ENCODE measurements at places on chromosomes 3 and 15.

DNA sequence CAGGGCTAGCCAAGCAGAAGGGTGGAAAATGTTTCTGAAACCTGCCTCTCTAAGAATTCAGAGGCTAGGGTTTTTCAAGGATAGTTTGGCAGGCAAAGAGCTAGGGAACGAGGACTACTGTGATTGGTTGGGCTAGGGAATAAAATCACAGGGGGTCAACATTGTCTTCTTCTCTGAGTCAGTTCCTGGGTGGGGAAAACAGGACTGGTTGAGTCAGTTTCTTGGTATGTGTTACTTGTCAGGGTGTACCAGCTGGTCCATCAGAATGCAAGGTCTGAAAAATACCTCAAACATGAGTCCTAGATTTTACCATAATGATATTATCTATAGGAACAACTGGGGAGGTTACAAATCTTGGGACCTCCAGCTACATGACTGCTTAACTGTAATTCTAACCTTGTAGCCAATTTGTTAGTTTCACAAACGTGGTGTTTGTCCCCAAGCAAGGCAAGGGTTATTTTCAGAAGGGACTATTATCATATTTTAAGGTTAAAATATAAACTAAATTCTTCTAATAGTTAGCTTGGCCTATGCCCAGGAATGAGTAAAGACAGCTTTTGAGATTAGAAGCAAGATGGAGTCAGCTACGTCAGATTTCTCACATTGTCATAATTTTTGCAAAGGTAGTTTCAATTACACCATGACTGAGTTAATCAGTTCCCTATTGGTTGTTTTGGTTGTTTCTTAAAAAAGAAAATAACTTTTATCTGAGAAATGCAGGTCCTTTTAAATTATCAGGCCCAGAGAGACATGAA, 231.5 kb downstream of the ALCAM start:
- DNase-seq = no peak

- DNase-seq = no peak
Measured at GRCh38 chr3:82067420-82067819, 306.0 kb upstream of the GBE1 start.

DNA sequence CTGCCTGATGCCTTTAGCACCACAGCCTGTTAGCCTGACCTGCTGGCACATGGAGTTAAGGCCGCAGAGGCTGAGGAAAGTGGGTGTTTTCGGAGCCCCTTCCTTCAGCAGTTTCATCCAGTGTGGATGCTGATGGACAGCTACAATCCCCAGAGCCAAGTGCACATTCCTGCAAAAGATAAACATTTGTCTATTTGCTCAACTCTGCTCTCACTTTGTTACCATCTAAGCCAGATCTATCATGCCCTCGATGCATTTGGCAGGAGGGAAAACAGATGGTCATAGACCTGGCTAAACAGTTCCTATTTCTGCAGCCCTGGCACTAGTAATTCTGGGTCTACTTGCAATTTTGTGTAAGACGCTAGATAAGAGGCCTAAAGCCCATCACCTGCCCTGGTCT, 312.9 kb upstream of the RASGRP1 start:
- no peak for DNase-seq

DNA sequence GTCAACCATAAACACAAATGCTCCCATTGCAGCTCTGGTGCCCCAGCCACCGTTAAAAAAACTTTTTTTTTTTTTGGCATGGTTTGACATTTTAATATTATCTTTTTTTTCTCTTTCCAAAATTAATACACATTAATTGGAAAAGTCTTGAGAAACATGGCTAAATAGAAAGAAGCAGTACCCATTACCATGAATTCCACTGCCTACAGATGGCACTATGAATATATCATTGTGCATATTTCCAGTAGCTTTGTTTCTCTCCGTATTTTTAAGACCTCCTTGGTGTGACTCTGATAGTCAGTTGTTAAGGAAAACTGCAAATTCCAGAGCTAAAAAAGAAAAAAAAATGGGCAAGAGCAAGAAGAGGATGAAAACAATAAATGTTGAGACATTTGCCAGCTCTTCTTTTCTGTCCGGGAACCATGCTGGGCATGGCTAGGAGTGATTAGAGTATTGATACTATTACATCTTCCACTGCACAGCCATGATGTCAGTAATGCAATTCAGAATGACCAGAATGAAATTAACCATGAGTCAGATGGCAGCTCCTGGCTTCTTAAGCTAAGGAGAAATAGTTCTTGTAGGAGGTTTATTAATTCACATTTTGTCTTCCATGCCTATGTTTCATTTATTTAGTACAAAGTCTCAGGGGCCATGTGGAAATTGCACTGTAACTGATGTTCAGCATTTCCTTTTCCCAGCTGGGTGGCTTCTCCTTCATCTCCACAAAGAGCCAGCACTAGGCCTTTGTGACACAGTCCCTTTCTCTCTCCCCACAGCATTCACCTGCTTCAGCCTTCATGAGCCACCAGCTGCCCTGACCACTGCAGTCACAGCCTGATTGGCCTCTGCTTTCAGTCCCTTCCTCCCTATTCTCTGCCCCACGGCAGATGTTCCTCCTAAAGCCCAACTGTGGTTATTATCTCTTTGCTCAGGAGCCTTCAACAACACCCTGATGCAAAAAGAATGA, 31.8 kb downstream of the SLC7A14 start:
- no peak for DNase-seq

GRCh38 chr3:47440131-47440530, 35.6 kb downstream of the SCAP start:
- DNase-seq = no peak

DNA sequence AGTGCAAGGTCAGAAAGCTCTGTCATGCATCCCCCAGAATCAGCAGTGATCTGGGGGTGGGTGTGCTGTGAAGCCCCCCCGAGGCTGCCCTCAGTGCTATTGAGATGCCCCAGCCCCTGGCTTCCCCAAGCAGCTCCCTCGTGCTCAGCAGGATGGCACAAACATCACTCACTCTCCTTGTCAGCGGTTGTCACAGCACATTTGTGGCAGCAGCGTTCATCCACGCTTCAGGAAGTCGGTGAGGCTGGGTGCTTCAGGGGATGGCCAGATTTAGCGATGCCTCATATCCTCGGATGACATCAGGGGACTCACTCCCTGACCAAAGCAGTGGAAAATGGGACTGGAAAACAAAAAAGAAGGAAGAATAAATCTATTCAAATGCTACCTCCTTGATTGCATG, 54.4 kb upstream of the SLC6A11 start:
- no peak for DNase-seq

DNA sequence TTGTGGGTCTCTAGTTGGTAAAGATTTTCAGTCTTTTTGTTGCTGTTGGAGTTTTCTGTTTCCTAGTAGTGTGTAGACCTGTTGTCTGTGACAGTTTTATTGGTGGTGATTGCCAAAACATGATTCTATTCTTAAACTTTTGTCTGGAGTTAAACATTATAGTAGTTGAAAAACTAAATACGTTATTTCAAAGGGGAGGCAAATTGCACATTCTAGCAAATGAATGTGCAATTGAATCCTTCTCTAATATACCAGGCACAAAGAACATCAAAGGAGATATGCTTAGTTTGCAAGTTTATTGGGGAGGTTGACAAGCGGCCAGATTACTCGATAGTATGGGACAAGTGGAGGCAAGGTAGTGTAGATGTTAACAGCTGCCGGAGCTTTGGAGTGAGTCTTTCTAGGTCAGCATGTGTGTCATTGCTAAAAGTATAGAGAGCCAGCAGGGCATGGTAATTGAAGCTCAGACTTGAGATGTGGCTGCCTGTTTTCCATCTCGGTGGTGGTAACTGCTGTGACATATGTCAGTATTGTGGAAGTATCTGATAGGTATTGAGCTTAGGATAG, 20.6 kb downstream of the CHD2 start:
- DNase-seq = no peak

DNA sequence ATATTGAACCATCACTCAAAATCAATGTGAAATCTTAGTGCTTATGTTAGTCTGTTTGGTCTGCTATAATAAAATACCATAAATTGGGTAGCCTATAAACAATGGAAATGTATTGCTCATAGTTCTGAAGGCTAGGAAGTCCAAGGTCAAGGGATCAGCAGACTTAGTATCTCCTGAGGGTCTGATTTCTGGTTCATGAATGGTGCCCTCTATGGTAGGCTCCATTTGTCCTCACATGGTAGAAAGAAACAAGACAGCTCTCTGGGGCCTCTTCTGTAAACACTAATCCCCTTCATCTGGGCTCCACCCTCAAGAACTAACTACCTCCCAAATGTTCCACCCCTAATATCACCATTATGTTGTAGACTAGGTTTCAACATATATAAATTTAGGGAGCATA, 15.0 kb upstream of the EOMES start:
- DNase-seq = no peak

DNA sequence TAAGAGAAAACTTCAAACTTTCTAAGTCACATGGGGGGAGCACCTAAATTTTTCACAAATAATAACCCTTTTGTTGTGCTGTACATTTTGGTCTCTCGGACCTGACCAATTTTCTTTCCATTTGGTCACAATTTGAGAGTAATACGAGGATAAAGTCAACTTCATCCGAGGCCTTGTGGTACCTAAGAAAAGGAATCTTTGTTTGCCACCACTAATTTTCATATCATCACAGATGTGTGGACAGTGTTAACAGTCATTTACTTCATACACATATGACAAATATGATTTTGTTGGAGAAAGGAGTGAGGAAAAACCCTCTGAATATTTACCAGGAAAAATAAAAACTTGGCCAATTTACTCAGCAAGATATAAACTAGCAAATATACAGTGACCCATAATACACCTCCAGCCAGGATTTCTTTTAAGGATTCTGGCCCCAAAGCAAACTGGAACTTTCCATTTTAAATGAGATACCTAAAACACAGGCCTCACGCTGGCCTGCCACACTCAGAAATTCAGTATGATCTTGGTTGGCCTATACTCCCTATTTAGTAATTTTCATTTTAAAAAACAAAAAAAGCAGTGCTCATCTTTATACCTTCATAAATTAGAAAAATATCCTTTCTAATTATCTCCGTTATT, 40.7 kb downstream of the VGLL4 start:
- DNase-seq = no peak

- no peak for DNase-seq
Measured at GRCh38 chr15:59170295-59171066, 36.2 kb upstream of the LDHAL6B start.

DNA sequence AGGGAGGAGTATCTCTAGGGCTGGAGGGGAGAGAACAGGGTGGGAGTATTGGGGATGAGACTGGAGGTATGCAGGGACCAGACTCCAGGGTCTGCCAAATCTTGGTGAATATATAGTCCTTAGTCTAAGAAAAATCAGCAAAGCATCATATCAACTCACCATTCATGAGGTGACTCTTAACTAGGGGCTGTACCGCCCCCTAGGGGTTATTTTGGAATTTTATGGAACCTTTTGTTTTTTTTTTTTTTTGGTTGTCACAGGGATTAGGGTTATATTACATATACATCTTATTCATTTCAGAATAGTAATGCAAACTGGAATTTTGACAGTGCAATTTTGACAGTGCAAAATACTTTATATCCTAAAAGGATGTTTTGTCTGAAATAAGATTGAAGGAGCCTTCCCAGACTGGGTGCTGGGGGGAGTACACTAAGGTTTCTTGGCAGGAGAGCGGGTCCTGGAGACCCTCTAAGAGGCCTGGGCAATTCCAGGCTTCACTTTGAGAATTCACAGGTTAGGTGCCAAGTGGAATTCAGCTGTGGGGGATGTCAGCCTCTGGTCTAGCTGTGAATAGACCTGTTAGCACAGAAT, 7.5 kb downstream of the CMTM7 start:
- DNase-seq = no peak

DNA sequence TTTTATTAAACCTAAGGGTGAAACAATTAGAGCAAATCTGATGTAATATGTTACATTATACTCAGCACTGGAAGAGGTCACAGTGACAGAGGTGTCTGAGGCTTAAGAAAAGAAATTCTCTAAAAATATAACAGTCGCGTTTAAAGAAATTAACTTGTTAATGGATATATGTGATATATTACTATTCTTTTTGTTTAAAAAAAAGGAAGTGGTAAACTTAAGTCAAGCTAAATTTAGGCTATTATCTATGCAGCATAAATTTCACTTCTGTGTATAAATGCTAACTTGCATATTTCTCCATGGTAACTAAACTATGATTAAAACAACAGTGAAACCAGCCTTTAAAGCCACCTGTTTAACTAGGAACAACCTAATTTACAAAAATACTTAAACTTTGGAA, 191.3 kb downstream of the FOXP1 start:
- DNase-seq = no peak

GRCh38 chr15:39782441-39783138, at the start of gene FSIP1:
FSIP1 (minus strand) TSS chr15:39782841; CDS start chr15:39776524, 6,317 bp downstream.
- DNase-seq = peak; percentile 94

DNA sequence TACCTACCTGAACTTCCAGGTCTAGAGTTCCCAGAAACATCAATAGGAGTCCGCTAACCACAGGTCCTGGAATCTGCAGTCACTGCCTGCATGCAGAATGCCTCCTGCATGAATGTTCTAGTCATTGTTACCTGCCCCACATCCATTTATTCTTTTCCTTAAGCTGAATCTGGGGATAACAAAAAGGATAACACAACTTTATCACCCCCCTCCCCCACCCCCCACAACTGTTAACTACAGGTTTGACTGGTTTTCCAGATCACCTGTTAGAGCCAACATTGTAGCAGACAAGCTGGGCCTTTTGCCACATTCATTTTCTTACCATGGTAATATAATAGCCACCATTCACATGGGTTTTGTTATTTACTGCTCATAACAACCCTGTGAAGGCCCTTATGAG, 4.6 kb upstream of the CTSH start:
- no peak for DNase-seq

GRCh38 chr3:122392868-122393844, 9.2 kb downstream of the FAM162A start:
- no peak for DNase-seq

DNA sequence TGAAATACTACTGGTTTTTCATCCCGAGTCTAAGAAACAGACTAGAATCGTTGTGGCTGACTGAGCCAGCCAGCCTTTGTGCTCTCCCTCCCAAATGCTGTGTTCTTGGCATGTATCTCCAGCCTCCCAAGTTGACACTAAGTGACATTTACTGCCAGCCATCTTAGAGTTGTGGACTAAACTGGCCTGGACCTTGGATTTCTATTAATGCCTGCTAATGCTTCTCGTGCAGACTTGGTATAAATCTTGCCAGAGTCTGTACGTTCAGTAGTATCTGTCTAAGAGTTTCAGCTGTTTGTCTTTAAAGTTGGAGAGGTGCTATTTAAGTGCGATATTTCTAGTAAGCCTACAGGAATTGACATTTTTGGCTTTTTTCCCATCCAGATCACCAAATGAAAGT, 166.6 kb upstream of the BHLHE40 start:
- no peak for DNase-seq

DNA sequence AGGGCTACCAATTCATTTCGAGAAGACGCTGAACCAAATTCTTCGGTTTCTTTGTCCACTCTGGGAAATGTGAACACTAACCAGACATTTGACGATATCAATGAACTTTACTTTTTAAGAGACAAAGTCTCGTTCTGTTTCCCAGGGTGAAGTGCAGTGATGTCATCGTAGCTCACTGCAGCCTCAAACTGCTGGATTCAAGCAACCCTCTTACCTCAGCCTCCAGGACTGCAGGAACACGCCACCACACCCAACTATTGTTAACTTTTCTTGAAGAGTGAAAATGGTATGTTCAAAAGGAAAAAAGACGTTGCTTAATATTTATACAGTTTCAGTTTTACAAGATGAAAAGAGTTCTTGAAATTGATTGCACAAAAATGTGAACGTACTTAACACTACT, 30.6 kb downstream of the MB21D2 start:
- DNase-seq = no peak

- peak; percentile 30 for DNase-seq
Measured at GRCh38 chr3:49006408-49007067, 653 bp upstream of the WDR6 start.

All from CD4-positive, alpha-beta T cell treated with Interleukin-15 for 1 hour (primary cell).